NCI-H2171 (cell line): ENCODE measurements at places on chromosomes 2 and 18.

GRCh38 chr2:7835693-7836680 lies 845.9 kb upstream of the ID2 start:
- DNase-seq, result peak; percentile 5

DNA sequence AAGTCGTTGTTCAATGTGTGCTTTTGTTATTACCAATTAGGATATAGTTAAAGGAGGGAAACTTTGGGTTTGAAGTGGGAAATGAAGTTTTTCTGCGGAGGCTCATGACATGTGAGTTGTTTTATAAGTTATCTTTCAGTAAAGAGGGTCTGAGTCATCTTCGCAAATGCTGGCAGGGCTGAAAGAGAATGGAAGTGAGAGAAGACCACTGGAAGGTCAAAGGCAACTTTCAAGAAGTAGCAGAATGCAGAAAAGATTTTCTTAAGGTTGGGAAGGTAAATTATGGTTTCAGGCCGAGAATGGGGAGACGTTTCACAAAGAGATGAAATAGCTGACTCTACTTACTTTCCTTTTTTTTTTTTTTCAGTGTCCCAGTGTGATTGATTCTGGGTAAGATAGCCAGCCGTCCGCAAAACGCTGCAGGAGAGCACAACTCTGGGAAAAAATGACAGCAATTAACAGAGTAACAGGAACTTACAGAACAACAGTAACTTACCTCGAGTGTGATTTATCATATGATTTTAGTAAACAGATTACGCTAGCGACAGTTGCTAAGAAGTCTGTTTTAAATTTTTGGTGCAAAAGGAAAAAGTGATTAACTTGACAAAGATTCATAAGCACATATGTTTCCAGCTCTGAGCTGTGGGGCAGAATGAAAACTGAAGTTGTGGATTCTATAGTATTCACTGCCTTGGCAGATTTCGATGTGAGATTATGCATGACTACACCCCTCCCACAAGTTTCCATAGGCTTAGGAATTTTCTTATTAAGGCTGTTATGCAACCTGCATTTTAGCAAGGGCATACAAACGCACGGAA lies 46.8 kb upstream of the ACTR3 start:
- DNase-seq, result no peak

DNA sequence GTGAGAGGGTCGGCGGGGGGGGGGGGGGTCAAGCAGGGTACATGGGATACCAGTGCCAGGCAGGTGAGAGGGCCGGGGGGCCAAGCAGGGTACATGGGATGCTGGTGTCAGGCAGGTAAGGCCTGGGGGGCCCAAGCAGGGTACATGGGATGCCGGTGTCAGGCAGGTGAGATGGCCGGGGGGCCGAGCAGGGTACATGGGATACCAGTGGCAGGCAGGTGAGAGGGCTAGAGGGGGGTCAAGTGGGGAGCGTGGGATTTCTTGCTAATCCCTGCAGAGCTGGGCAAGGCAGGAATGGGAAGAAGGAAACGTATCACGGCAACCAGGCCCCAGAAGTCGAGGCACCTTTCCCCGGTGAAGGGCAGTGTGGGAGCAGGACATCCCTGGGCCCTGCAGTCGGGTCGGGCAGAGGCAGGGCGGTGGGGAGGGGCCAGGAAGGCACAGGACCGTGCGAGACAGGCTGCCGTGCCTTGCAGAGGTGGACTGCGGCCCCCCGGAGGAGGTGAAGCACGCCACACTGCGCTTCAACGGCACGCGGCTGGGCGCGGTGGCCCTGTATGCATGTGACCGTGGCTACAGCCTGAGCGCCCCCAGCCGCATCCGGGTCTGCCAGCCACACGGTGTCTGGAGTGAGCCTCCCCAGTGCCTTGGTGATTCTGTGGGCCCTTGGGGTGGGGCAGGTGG lies 49.3 kb downstream of the MTERF4 start:
- no peak for DNase-seq

- DNase-seq, result no peak
Observed at GRCh38 chr2:165762723-165763122, 31.3 kb downstream of the GALNT3 start.

- peak; percentile 20 for DNase-seq
Observed at GRCh38 chr2:53786352-53786704, 425 bp downstream of the ASB3 start.

- DNase-seq, result no peak
Observed at GRCh38 chr2:145000376-145000775, 480.5 kb upstream of the ZEB2 start.

DNA sequence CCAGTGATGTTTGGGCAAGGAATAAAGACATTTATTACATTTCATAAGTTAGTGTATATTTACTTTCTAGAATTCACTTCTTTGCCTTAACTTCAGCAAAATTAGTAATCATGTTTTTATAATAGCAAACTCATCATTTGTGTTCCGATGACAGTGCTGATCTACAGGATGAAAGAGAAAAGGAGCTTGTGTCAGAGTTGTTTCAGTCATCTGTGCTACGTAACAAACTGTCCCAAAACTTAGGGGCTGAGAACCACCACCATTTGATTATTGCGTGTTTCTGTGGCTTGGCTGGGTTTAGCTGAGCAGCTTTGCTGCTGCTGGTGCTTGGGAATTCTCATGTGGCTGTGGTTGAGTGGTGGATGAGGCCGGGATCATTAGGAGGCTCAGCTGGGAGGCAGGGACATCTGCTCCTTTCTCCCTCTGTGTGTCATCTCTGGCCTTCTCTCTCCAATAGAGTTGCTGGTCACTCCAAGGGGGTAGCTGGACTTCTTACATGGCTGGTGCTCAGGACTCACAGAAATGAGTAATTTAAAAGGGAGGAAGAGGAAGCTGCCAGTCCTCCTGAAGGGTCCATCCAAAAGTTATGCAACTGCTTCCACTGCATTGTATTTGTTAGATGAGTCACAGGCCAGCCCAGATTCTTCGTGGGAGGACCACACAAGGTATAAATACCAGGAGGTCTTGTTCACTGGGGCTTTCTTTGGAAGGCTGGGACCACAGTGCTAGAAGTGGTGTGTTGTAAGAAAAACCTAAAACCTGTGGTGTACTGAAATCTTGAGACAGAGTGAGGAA lies 43.4 kb upstream of the HAAO start:
- no peak for DNase-seq

GRCh38 chr2:230447455-230448451 lies 31.8 kb downstream of the SP100 start:
- no peak for DNase-seq

GRCh38 chr2:85753525-85754312 lies at the start of gene ATOH8:
TSS of gene ATOH8 (plus strand) at chr2:85753991. CDS start at chr2:85754190, 199 bp downstream.
- peak; percentile 85 for DNase-seq

DNA sequence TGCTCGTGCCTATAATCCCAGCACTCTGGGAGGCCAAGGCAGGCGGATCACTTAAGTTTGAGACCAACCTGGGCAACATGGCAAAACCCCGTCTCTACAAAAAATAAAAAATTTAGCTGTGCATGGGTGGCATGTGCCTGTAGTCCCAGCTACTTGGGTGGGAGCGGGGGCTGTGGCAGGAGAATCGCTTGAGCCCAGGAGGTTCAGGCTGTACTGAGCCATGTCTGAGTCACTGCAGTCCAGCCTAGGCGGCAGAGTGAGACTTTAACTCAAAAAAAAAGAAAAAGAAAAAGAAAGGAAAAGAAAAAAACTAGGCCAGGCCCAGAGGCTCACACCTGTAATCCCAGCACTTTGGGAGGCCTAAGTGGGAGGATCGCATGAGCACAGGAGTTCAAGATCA lies 30.8 kb downstream of the TWSG1 start:
- DNase-seq, result no peak
